Suppressor macrophage (primary cell): ENCODE measurements at places on chromosomes 5 and 9.

GRCh38 chr9:133953976-133954709, 38.0 kb downstream of the VAV2 start:
- DNase-seq = no peak

DNA sequence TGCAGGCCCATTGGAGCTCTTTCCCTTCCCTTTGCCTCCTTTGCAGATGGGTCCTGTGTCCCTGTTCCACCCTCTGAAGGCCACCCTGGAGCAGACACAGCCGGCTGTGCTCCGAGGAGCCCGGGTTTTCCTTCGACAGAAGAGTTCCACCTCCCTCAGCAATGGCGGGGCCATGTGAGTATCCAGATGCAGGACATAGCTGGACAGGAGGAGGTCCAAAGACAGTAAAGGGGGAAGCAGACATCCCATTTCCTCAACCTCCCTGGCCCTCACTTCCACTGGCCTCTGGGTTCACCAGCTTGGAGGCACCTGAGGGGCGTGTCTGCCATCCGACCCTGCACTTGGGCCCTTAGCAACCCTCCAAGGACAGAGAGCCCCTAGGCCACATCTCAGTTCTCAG, 237.9 kb downstream of the CACNA1B start:
- no peak for DNase-seq

DNA sequence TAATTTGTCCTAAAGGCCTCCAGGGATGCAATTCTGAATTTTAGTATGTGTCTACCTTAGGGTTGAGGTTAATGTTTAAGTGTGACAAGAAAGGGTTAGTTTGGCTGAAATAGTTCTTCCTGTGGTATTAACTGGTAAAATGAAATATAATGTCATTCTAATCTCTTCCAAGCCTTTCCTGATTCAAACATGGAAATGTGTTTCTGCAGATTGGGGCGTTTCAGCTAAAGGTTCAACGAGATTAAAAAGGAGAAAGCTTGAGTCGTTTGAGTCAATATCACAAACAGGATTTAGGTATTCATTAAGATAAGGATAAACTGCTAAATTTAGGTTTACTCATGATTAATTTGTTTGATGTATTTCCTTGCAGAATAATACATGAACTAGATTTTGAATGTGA, 34.4 kb upstream of the ALDOB start:
- DNase-seq = no peak

DNA sequence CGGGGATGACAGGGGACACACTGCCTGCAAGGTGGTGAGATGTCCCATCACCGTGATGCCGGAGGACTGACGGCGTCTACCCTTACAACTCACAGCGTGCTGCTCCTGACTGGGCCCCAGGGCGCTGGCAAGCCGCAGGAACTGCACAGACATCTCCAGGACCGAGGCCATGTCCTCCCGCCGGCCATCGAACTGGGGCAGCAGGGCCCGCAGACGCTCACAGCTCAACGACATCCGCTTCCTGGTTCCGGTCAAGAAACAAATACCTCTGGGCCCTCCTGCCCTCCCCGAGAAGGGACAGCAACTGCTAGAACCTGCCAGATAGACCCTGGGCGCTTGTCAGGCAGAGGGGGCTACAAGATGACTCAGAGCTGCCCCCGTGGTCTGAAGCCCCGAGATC, 1.0 kb downstream of the SOHLH1 start:
- DNase-seq = no peak

DNA sequence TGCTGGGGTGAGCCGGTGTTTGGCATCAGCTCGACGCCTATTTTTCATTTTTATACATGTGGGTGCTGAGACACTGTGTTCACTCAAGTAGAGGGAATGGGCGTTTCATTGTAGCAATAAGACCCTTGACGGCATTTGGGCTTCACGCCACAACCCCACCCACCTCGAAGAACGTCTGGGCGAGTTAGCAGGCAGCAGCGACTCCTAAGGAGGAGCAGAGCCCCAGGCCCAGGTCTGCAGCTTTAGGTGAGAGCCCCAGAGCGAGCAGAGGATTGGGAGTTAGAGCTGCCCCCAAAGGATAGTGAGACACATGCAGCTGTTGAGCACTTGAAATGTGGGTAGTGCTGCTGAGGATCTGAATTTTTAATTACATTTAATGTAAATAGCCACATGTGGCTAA, 1.6 kb upstream of the ZFP62 start:
- DNase-seq = no peak

DNA sequence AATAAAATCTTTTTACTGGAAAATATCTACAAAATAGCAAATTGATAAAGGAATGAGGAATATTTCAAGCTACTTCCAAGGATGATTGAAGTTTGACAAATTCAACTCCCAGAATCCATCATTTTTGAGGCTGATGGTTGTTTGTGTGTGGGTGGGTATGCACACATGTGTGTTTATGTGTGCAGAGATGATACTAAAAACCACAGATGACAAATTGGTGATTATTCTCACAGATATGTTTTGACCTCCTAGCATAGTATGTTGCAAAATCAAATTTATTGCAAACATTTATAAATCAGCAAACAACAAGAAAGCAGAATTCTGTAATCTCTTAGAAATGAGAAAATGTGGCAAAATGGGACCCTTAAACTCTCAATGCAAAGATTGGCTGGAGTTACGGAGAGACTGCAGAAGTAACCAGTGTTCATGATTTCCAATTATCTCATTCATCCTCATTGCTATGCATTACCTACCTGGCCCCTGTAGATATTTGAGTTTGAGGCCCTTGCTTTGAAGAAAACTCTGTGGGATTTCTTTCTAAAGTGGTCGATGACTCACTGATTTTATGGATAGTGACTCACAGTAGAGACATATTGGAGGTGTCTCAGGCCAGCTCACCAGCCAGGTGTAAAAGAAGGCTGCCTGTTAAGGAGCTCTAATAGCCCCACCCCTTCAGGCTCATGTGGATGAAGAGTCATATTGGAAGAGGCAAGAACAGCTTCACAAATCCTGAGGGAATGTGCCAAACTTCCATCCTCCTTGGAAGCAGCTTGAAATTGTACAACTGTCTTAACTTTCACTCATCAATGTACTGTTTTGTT, 44.6 kb upstream of the TMC1 start:
- DNase-seq = no peak

DNA sequence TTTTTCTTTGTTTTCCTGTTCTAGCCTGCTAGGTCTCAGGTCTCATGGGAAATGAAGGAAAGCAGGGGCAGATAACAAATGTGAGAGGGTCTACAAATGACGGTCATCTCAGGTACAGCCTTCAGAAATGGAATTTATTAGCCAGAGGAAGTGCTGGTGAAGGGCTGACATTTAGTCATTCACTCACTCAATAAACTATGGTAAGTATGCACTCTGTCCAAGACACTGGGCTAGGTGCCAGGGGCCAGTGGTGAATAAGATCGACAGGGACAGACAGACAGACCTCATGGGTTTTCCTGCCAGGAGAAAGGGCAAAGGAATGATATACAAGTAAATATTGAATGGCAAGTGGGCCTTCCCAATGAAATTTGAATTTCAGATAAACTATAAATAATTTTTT, 6.3 kb downstream of the PDE6A start:
- peak; percentile 49 for DNase-seq

DNA sequence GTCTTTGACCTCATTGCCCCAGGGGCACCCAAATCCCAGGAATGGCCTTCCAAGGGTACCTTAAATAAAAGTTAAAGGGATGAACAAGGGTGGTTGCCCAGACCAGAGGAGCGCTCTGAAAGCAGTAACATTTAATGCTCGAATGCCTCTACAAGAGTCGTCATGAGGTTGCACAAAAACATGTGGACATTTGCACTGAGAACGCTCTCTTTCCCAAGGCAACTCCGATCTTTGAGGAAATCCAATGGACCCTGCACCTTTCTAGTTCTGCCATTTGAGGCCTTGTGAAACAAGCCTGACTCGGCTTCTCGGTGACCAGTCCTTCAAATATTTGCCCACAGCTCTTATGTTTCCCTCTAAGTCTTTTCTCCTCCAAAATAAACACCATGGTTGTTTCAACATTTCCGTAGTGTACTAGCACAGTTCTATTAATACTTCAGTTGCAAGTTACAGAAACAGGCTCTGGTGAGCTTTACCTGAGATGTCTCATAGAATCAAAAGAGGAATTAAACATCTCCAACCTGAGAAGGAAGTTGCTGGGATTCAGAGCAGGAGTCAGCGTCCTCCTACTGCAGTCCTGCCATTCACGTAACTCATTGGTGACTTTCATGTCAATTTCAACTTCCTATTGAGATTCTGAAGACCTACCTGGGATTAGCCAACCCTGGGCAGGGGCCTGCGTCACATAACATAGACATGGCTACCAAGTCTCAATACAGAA, 168.8 kb upstream of the RAI14 start:
- peak; percentile 9 for DNase-seq
